ENCODE measurements at places on chromosomes 4 and X.

- DNase-seq, result no peak
Observed at GRCh38 chr4:11223311-11223710, 205.4 kb downstream of the HS3ST1 start.

- DNase-seq, result no peak
Observed at GRCh38 chrX:149569770-149570169, 17.5 kb downstream of the MAGEA9B start.

DNA sequence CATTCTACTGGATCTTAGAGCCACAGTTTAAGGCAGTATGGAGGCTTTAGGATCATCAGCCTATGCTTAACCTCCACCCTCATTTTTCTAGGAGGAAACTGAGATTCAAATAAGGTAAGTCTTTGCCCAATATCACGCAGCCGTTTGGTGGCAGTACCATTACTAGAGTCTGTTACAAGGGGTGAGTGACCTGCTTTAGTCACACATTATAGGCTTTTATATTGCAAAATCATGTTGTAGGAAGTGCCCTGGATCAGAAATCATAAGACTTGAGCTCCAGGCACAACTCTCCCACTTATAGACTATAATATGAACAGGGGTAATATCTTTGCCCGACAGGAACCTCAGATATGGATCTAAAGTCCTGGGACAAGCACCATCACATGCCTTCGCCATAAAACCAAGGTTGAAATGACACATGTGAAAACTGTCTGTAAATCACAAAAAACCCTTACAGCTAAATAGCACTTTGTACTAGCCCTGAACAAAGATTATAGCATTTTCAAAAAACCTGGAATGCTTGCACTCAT is 19.2 kb downstream of the HPSE start:
- no peak for DNase-seq

GRCh38 chr4:56603297-56603696 is 77.8 kb downstream of the HOPX start:
- DNase-seq, result no peak

DNA sequence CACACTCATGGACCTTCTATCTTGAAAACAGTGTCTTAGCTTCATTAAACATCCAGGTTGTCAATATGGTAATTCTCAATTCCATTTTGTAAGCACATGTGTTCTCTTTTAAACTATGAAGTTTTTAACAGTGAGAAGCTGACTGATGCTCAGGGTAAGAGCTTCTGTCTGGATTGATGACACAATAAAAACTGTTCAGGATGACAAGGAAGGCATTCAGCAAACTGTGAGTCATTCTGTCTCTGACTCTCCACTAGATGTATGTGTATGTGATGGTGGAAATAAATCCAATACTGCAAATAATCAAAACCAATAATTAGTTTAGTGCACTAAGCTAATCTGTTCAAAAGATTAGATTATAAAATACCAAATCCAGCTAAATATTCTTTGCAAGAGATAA is 115.3 kb upstream of the ARX start:
- DNase-seq, result no peak

- DNase-seq, result no peak
Observed at GRCh38 chr4:70737006-70737405, 15.2 kb downstream of the RUFY3 start.

GRCh38 chr4:78032446-78032845 is 24.7 kb upstream of the FRAS1 start:
- no peak for DNase-seq

GRCh38 chr4:6480534-6481088 is 8.2 kb upstream of the PPP2R2C start:
- no peak for DNase-seq

DNA sequence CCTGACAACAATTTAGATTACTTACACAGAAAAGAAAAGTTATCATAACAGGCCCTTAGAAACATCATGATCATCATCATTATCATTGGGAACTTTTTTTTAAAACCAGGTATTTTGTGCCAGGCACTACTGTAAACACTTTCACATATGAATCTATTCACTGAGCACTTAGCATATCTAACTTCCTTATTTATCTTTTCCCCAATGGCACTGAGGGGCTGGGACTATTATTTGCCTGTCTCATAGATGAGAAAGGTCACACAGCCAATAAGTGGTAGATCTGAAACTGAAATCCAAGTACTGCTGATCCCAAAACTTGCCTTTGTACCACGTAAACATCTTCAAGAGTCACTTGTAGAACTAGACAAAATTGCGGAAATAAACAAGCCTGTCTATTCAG is 184.2 kb upstream of the RBPJ start:
- no peak for DNase-seq
